ENCODE measurements at places on chromosomes 13 and 19.

DNA sequence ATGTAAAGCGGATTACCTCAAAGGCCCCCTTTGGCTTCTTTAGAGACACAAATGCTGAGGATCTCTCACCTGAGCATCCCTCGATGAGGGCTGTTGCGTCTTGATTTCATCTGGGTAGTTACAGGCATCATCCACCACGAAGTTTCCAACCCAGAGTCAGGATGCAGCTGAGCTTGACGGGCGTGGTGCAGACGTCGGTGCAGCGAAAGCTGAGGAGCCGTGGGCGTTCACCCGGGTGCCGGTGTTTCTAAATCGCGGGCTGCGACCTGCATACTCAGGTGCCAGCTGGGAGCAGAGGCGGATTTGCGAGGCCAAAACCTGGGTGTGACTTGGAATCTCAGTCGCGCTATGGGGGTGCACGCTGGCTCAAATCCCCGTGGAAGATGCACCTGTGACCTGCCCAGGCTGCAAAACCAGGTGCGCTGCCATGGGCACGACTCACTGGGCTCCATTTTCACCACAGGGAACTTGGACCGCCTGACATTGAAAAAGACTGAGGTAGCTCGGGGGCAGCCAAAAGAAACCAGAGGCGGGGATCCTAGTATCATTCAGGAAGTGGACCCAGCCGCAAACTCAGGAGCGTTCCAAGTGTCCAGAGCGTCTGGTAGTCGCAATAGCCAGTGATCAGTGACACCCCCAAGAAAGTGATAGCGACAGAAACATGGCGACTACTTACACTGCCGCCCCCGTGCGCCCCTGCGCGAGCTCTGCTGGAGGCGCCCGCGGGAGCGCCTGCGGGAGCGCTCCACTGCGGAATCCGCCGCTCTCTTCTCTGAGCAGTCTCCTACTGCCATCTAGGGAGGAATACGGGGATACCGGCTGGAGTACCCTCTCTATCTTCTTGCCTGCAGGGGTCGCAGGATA, 36.4 kb upstream of the IGFL4 start:
- DNase-seq, result peak; percentile 56

GRCh38 chr19:13670846-13671245, 93.5 kb upstream of the MRI1 start:
- DNase-seq, result no peak

- DNase-seq, result no peak
Observed at GRCh38 chr13:31096654-31097302, 64.9 kb downstream of the HSPH1 start.

DNA sequence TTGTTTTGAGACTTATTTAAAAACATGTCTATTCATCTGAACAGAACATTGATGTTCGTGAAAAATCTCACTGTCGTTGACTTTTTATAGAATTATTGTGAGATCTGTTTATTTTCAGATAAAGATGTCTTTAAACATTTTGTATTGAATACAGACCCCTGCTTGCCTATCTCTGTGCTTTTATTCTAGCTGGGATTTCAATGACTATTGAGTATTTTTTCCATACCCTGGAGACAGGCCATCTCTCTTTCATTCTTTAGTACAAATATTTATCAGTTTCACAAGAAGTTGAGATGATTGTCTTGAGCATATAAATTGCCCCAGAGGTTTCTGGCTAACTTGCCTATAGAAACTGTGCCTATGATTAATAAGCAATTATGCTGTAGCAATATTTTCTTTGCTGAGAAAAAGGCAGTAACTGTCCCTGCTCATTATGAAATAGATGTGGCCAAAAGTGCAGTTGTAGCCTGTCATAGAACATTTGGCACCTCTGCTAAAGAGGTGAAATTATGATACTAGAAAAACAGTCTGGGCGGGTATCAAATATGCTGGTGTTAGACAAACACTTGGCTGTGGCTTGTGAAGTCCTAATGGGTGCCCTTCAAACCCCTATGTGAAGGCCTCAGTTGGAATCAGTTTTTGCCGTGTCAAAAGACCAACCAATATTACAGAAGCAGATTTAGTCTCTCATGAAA, 360.6 kb downstream of the HS6ST3 start:
- DNase-seq, result no peak

DNA sequence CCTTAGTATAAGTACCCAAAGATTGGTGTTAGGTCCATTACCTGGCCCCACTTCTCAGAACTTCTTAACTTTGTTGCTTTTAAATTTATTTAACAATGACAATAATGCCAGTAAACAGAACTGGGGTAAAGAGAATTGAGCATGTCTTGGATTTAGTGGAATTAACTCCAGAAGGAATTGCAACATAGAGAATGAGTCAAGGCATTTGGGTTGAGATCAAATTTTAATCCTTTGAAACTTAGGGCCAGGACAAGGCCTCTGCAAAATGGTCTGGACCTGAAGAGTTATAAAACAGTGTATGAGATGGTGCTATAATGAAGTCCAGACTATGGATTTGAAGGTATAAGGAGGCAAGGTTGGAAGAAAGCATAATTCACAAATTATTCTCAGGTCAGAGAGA, 1030.4 kb downstream of the SLITRK5 start:
- DNase-seq, result no peak

DNA sequence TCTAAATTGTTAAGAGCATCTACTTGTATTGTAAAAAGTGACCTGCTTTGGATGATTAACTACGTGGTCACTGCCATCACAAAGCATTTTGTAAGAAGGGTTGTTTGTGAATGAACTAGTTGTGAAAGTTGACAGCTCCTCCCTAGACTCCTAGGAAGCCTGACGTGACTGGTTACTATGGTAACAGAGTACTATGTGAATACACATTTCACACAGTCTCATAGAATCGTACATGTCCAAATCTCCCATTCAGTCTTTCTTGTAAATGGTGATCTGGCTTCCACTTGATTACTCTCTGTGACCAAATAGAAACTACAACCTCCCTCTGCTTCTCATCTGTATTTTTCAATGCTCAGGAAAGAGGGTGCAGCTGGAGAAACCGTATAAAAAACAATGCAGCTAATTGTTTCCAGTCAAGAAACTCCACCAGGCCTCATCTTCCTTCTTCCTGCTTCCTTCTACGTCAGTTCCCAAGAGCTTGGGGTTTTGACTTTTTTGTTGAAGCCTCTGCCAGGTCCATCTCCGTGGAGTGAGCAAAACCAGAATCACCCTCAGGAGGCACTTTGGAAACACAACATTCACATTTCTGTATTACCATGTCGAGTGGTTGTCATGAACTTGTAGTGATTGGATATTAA, 83.4 kb downstream of the GPC6 start:
- DNase-seq, result peak; percentile 44

GRCh38 chr19:57403737-57404563, 7.0 kb upstream of the ZNF17 start:
- no peak for DNase-seq

DNA sequence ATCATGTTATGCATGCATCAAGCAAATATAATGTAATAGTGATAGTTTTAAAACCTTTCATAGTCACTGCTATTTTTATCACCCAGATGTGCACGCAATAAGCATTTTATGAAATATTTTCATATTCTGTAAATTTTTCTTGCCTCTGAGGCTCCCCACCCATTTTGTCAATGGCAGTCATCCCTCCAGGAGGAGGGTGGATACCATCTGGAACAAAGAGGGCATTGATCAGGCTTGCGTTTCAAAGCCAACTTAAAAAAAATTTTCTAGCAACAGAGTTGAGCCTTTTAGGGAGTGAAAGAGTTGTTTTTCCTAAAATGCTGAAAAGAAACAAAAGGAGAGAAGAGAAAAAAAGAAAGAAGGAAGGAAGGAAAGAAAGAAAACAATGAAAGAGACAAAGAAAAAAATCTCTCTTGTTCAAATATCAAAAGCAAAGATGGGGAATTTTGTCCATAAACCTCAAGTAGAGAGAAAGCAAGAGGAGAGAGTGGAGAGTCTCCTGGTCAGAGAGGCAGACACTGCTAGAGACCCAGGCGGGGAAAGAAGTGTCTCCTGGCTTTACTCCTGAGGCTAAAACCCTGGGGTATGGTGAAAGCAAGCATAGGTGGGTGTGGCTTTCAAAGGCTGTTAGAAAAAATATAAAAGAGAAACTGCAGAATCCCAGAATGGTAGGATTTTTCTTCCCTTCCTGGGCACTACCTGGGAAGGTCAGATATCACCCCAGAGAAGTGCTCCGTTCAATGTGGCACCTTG, 63.6 kb upstream of the KLF12 start:
- no peak for DNase-seq

GRCh38 chr13:48737689-48738088, 84.0 kb downstream of the CYSLTR2 start:
- no peak for DNase-seq

GRCh38 chr19:38004521-38005223, 97.7 kb downstream of the SIPA1L3 start:
- DNase-seq, result peak; percentile 84

GRCh38 chr19:45324349-45324907, 1.8 kb upstream of the CKM start:
- no peak for DNase-seq

DNA sequence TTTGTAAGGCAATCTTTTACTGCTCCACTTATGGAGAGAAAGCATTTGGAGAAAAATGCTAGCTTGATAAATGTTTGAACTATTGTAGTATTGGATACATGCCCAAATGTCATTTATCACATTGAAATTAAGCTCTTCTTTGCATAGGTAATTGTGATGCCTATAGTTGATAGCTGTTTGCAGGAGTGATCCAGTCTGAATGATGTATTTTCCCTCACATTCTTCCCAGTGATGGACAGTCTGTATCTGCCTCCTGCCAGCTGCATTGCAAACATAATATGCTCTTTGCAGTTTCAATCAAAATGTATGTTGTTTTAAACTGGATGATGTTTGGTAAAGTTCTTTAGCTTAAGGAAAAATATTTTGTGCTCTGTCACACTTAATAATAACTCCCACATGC, 89.8 kb downstream of the EDNRB start:
- DNase-seq, result no peak

DNA sequence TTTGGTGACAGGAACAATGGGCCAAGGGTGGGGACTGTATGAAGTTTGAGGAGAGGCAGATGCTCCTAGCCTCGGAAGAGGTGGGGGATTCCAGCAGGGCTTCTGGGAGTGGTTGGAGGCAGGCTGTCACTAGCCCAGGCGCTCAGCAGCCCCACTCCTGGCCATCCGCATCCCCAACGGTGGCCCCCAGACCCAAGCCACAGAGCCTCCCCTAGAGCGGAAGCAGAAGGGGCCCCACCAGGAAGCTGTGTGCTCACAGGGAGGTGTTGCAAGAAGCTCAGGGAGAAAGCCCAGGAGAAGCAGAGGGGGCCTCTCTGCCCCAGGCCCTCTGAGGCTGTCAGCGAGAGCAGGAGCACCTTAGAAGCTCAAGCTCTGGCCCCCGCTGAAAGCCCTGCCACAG, 8.3 kb downstream of the PRAM1 start:
- no peak for DNase-seq

DNA sequence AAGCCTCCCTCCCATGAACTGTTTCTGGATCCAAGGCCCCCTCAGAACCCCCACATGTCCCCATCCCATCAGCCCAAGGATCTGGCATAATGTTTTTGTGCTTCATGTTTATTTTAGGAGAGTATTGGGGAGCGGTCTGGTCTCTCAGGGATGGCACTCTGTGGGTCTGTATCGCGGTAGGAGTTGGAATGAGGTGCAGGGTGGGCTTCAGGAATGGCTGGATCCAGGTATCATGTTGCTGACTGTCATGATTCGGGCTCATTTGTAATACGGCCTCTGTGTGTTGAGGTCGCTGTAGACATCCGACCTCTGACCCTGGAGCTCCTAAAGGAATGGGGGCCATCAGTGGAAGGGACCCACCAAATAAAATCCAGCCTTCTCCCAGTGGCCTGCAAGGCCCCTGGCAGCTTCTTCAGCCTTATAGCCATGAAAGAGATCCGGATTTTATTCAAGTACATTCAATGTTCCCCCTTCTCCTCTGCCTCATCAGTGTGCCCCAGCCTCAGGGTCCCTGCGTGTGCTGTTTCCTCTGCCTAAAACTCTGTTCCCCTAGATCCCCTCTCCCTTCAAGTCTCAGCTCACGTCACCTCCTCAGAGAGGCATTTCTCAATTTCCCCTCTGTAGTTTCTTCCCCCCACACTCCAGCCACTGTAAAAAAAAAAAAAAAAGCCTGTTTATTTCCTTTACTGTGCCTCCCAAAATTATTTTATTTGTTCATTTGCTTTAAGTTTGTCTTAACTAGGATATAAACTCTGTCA, 2.2 kb downstream of the HCST start:
- DNase-seq, result no peak

DNA sequence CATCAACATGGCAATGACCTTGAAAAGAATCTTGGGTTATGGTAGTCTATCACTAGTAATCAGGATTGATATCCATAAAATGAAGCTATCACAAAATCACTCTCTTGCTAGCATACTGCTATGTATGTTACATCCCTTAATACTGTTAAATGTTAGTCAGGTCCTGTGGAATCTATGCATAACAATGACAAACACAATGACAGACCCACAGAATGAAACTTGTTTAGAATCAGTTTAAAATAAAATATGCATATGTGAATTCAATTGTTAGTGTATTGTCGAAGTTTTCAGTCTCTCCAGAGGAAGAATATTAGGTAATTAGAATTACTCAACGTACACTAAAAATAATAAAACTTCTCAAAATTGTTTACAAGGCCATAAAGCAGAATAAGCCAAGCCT, 137.6 kb downstream of the DACH1 start:
- DNase-seq, result no peak
